Hematopoietic multipotent progenitor cell treated with erythropoietin and hydrocortisone succinate and interleukin-3 and kit ligand, for 4 days (in vitro differentiated cells): ENCODE measurements at places on chromosomes 7 and 10.

DNA sequence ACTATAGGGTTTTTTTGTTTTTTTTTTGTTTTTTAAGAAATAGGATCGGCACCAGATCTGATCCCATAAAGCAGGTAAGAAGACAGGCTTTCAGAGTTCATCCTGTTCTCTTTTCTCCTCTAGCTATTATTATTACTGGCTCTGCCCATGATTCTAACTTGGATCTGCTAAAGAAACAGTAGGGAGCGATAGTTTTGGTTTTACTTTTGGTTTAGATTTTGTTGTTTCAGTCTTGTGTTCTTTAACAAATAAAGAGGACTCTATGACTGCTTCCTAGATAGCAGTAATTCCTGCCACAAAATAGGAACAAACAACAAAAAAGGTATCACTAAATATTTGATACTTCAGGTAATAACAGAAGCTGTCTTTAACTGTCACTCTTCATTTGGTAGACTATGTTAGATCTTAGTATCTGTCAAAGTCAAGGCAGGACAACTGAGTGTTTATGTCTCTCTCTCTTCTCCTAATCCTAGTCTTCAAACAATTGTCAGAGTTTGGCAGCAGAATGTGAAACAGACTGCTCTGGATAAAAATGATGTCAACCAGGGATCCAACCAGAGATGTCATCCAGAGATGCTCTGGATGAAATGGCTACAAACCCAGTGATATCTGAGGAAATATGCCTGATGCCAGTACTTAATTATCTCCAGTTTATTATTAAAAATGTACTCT is 99.8 kb downstream of the KMT2C start:
- no peak for DNase-seq

DNA sequence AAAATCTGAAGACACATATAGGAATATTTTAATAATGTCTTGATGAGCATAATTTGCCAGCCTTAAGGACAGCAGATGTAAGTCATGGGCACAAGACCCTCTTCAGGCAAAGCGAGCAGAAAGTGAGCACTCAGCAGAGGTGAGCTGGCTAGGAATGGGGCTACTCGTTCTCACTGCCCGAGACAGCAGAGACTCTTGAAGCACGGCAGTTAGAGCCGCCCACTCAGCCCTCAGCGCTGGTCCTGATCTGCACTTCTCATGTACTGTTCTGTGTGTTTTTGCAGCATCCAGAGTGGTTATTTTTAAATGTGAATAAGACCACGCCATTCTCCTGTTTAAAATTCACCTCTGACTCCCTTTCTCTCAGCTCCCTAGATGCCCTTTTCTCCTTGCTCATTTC is 65.3 kb downstream of the GFRA1 start:
- DNase-seq: no peak

GRCh38 chr7:128409596-128410450 is at the start of gene IMPDH1:
IMPDH1 (minus strand) TSS chr7:128409982; CDS start chr7:128409901, 81 bp downstream.
- peak; percentile 84 for DNase-seq

DNA sequence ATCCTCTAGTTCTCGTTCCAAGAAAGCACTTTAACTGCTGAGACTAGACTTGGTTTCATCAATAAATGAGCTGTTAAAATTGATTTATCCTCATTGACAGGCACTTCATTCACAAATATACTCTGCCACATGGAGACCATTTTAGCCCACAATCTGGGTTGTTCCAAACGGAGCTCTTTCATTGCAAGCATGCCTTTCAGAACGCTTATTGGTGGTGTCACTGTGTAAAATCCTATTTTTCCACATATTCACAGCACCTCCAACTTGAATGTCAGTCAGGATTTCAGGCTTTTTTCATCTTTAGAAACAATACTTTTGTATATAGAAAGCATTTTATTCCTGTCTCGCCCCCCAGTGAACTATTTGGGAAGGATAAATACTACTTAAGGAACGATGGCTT is 424.7 kb upstream of the NRP1 start:
- no peak for DNase-seq

DNA sequence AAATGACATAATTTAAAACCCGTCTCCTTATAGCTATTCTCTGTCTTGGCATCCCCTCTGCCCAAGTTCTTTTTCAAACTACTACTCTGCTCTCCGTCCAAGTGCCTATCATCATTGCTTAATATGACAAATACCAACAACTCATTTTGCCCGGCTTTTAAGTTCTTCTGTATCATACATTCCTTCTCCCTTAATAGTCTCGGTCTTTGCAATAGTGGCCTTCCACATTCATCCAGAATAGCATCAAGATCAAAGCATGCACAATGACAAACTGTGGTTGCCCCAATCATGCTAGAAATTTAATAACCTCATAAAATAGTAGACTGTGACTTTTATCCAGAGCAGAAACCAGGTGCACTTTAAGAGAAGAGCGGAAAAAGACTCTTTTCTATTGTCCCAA is 198.9 kb downstream of the ETV1 start:
- no peak for DNase-seq

- no peak for DNase-seq
Measured at GRCh38 chr10:110437351-110437605, 60.4 kb upstream of the DUSP5 start.

DNA sequence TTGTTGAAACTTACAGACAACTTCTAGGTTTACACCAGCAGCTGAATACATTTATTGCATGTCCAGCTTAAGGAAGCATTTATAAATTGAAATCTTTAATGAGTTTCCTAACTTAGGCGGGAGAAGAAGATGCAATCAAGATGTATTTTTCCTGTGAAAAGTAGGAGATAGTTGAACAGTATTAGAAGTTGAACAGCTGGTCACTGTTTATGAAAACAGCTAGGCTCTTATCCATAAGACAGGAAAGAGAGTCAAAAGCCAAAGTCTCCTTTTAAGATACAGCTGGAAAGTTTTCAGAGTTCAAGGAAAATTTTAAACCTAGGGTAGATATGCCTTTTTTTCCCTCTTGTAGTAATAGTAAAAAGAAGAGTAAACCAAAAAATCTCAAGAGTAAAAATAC is 236.1 kb upstream of the FERD3L start:
- DNase-seq: no peak
